WTC11 (cell line): ENCODE measurements at places on chromosomes 4 and X. TPM values are rescaled to one million over a fixed set of nuclear protein-coding genes. Genes with fewer than 3 reads are reported as not detected.

DNA sequence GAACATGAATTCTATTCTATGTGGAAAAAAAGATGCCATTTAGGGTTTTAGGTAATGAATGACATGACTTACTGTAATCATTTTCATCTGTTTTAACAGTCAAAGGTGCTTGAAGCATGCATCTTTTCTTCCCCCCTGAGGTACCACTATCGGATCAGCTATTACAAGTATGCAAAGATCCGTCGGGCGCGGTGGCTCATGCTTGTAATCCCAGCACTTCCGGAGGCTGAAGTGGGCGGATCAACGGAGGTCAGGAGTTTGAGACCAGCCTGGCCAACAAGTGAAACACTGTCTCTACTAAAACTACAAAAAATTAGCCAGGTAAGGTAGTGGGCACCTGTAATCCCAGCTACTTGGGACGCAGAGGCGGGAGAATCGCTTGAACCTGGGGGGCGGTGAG, 241.3 kb downstream of the ARAP2 start:
- no peak for DNase-seq

- no peak for DNase-seq
These were observed 1056.0 kb downstream of the STIM2 start for GRCh38 chr4:27916452-27917184.

The TMSB15B gene
- total RNA-seq, result 8.3 to 12.3 TPM (median 11.4 TPM) in 3 replicates

The SRD5A3 gene
- total RNA-seq, result 24.0 to 27.2 TPM (median 26.5 TPM) in 3 replicates

DNA sequence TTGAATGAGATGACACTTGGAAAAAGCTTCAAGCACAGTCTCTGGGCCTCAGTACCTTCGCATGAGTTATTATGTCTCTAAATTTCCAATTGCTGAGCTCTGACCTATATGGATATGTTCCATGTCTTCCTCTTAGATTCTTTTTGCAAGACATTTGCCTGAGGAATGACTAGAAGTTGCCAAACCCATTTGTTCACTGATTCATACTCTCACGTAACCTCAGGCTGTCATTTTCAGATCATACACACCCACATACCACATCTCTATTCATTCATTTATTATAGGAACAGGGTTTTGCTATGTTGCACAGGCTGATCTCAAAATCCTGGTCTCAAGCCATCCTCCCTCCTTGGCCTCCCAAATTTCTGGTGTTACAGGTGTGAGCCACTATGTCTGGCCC, 2137.1 kb upstream of the TENM3 start:
- no peak for DNase-seq

The PNMA3 gene
- total RNA-seq, result 3.7 to 6.5 TPM (median 5.8 TPM) in 3 replicates

DNA sequence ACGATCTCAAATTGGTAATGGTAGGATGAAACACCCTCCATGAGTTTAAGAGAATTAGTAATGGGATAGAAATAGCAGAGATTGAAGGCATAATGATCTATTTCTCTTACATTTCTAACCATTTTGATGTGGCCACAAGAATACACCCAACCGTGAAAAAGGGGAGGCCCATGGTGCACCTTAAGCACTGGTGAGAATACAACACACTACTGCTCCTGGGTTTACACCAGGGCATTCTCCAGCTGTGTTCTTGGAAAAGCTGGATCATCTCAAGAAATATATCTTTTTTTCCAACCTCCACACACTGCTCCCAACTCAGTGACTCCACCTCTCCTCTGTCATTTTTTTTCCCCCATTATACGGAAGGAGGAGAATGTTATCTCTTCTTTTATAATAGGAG, 1.5 kb downstream of the QRFPR start:
- no peak for DNase-seq

GRCh38 chrX:15856636-15857035, 2.0 kb upstream of the AP1S2 start:
- no peak for DNase-seq

DNA sequence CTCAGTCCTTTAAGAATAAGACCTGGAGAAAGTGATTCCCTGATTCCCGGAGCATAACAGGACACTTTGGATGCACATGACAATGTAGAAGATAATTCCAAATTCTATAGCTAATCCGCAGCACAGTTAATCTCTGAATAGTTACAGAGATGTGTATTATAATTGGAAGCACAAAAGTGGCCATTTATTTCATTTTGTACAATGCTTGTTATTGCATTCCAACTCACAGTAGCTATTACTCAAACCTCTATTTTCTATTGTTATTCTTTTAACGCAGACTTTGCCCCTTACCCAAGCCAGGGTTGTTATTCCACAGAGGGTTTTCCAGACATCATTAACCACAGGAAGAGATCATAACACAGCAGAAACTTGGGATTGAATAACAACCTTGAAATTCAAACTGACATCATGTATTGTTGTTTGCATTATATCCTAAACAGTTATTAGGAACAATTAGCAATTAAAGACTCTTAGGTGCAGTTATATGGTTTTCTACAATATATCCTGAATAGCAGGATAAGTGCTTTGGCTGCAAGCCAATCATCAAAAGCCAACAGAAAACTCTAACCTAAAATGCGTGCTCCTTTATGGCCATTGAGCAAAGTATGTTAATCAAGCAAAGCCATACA, 984.0 kb upstream of the TENM3 start:
- DNase-seq, result no peak

- DNase-seq, result no peak
These were observed 28.2 kb downstream of the APOO start for GRCh38 chrX:23879380-23880090.

- peak; percentile 29 for DNase-seq
These were observed 5.2 kb upstream of the BMP15 start for GRCh38 chrX:50905334-50905733.

DNA sequence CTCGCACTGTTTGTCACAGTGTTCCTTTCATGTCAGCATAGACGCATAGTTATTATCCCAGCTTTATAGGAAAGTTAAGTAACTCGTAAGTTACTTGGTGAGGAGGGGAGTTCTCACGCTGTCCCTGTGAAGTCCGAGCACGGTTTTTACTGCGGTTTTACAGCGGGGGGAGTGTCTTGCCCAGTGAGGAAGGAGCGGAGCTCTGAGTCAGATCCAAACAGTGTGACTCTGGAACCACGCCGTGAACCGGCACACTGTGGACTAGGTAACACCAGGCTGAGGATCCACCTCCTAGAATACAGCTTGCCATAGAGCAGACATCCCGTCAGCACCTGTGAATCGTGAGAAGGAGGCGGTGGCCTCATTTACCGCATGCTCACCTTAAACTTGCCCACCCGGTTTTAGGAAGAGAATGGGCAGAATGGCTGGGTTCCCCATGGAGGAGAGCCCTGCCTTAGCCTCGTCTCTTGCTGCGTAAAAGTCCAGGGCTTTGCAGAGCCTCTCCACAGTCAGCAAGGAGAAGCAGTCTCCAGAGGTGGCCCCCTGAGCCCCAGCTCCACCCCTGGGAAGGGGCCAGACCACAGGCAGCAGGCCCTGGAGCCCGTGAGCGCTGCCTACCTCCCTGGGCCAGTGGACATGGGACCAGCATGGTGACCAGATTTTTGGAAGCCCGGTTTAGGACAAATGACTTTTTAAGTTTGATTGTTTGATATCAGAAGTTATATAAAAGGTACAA, 40.2 kb upstream of the HGFAC start:
- no peak for DNase-seq

DNA sequence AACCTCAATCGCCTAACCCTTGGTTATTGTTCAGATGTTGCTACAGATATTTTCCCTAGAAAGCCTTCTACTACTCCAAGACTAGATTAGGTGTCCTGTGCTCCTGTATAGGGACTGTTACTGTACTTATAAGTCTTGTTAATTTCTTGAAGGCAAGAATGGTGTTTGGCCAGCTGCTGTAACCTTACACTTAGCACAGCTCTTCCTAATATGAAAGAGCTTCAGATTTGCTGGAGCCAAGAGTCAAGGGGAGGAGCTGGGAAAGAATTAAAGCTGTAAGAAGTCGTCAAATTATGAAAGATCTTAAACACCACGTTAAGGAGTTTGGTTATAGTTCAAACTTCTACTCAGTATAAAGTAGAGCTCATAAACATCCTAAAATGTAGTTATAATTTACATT, 245.9 kb upstream of the TLL1 start:
- no peak for DNase-seq

GRCh38 chr4:175470131-175470530, 341.9 kb downstream of the GPM6A start:
- DNase-seq, result no peak

The CT45A1 gene
- total RNA-seq, result not detected in 3 replicates

DNA sequence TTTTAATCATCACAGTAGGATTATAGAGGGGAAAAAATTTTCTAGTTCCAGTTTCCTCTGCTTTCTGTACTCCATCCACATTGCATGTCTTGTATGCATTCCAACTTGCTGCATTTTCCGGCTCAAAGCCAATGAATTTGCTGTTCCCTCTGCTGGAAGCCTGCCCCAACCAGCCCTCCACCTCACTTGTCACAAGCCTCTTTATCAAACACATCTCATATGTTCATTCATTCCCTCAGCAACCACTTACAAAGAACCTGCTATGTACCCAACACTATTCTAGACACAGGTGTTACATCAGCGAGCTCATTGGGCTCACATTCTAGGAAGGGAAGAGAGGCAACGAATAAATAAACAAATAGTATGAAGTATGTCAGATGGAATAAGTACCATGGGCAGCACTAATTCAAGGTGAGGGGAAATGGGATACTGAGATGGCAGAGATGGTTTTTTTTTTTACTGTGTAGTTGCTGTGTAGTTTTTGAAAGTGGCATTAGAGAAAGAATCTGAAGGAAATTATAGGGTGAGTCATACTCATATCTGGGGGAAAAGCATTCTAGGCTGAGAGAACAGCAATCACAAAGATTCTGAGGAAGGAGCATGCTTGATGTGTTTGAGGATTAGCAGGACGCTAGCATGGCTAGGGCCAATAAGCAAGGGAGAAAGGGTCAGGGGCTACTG, 332.5 kb downstream of the PDGFC start:
- no peak for DNase-seq

The TMPRSS11D gene
- total RNA-seq, result not detected in 3 replicates

- no peak for DNase-seq
These were observed 161.2 kb upstream of the SPRY1 start for GRCh38 chr4:123235431-123235830.

DNA sequence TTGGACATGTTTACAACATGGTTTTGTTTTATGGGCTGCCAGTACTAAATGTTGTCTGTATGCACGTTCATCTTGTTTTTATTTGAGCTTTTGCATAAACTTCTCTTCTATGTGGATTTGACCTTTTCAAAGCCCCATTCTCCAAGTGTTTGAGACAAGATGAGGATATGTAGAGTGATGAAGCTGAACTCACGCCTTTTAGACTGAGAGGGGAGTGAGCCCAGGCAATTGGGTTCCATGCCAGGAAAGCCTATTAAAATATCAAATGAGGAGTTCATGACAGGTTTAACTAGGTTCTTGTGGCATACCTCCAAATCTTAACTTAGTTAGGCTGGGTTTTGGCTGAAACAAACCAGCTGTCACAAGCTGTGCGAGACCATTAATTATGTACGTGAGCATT, 170.4 kb upstream of the LDB2 start:
- no peak for DNase-seq

DNA sequence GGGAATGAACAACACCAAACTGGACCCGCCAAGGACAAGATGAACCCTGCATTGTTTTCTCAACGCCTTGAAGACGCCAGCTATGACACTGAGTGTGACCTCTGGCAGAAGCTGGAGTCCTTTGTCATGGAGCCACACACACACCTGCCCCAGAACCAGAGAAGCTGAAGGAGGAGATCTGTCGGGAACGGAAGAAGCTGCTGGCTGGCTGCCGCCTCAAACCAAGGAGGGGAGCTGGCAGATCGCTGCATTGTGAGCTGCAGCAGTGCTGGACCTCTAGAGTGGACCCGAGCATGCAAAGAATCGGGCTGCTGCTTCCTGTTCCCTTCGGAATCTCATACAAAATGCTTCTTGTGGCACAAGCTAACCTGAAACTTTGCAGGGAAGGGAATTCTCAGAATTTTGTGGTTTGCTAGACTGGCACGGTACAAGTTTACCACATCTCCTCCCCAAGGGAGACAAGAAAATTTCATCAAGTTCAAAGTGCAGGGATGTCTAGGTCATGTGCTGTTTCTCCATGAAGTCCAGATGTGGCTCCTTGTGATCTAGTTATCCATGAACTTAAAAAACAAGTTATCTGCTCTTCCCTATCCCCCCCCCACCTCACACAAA, 23.4 kb upstream of the GLRB start:
- DNase-seq, result no peak
